ENCODE measurements at places on chromosomes 2 and 18.

DNA sequence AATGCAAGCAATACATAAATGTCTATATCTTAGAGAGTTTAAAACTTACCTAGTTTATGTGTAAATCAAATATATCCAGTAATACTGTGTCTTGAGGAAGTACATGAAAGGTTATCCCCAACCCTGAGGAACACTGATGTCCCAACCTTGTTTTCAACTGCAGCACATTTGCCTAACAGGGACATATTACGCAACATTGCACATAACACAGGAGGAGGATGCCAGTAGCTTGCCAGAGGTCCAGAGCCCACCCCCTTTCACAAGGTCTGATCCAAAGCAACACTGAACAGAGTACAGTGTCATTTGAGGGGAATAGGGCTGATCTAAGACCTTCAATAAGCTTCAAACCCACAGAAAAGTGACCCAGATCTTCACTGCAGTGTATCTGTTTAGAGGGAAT lies 678.5 kb downstream of the ARHGAP15 start:
- peak; percentile 14 for DNase-seq

DNA sequence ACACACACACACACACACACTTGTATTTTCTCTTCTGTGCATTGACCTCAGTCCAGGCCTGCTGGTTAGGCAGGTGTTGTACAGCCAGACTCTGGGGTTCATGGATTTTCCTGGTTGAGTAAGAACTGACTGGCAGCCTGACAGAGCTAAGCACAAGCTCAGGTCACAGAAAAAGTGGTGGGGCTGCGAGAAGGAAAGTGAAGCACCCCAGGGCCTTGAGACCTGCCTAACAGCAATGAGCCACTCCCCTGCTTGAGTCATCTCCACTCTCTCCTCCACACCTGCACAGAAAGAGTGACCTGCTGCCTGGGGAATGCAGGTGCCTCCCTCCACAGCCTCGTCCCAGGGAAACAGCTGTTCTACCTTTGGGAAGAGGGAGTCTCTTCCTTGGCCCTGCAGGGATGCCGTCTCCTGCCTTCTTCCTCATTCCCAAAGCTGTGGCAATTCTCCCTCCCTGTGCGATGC lies 91.4 kb upstream of the LGALSL start:
- DNase-seq: no peak

DNA sequence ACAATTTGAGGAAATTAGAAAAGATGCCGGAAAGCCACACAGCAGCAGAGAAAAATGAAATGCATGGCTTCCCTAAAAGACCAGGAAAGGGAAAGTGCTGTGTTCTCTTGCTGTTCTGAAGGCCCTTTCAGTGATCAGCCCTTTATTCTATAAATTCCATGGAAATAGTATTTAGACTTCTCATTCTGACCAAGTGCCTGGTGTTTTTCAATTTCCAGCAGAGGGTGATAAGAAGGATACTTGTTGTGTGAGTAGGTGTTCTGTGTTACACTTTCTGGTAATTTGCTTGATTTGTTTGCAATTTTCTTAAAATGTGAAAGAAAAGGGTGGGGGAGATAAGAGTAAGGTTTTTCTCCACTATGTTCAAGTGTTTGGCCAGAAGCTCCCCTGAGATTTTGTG lies 504.5 kb downstream of the IRS1 start:
- no peak for DNase-seq

- no peak for DNase-seq
Observed at GRCh38 chr2:15942711-15943345, 2.5 kb downstream of the MYCN start.

DNA sequence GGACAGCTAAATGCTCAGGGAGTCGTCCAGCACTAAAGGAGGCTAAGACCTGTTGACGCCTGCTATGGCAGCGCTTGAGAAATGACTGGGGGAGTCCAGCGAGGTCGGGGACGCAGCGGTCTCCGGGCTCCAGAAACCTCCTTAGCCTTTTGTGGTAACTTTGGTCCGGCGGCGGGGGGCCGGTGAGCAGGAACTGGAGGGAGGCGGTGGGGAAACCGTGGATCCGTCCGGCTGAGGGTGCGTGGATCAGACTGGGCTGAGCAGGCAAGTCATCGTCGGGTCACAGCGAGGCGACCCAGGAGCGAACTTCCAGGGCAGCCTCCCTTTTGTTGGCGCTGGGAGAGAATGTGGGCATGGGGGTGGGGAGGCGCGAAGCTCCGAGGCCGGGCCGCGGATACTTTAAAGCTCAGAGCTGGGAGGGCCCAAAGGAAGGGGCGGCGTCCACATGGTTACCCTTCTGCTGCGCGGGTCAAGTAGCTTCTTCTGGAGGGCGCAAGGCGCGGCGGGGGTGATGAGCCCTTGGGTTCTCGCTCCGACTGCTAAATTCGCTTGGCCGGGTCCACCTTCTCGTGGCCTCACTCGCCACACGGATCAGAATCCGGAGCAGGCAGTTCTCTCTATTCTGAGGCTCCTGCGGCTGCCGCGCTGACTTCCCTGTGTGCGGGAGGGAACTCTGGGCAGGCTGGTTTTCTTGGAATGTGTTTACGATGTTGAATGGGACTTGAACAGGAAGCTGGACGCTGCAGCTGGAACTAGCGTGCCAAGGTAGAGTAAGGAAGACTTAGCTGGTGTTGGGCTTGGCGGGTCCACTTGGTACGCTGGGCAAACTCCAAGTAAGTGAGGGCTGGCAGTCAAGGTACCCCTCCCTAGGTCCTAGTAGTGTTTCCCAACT lies 920 bp downstream of the GULP1 start:
- peak; percentile 89 for DNase-seq

GRCh38 chr2:33214436-33214835 lies 262.0 kb upstream of the RASGRP3 start:
- no peak for DNase-seq

- no peak for DNase-seq
Observed at GRCh38 chr18:78721981-78722380, 257.6 kb upstream of the SALL3 start.

DNA sequence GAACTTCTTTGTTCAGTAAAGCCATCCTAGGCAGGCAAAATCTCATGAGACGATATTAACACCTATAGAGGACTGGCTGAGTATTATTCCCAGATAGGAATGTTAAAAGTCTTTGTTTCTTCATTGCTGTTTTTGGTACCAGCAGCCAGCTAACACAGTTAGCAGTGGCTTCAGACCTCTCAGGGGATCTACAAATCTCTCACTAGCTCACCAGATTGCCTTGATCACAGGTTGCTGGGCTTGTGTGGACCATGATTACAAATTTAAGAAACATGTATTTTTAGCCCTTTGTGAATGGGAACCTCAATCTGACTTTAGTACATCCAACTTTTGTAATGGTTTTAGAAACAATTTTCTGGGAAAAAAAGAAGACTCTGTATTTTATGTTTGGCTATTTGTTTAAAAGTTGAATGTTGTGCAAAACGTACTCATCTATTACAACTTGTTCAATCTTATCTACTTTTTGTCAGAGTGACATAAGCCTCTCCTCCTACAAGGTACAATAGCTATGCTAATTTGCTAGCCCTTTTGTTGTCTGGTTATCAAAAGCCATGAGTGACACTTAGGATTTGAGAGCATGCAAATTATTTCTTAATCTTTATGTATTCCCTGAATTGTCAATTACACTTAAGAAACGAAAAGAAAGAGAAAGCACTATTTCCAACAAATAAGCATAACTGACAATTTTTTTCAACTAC lies 693.1 kb downstream of the ERBB4 start:
- no peak for DNase-seq

- no peak for DNase-seq
Observed at GRCh38 chr2:196957442-196957841, 30.9 kb upstream of the PGAP1 start.

- DNase-seq: no peak
Observed at GRCh38 chr2:175126661-175127060, 41.3 kb downstream of the ATF2 start.

GRCh38 chr18:8286303-8286702 lies 322.9 kb upstream of the RAB12 start:
- DNase-seq: no peak

DNA sequence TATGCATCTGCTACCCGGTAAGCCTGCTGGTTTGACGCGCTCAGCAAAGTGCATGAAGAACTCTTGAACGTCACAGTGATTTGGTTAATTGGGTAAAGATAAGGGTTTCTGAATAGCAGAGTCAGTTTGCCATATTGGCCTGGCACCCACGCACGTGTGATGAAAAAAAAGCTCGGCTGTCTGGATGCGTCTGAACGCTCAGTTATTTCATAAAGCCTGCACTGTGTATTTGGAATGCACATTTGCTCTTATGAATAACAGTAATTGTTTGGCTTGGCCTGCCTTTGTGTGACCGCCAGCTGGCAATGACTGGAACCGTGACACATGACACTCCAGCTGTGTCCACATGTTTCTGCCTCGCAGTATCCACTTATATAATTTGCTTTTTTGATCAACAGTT lies 129.2 kb upstream of the MEIS1 start:
- no peak for DNase-seq

- no peak for DNase-seq
Observed at GRCh38 chr2:235319095-235319494, 174.7 kb upstream of the AGAP1 start.

DNA sequence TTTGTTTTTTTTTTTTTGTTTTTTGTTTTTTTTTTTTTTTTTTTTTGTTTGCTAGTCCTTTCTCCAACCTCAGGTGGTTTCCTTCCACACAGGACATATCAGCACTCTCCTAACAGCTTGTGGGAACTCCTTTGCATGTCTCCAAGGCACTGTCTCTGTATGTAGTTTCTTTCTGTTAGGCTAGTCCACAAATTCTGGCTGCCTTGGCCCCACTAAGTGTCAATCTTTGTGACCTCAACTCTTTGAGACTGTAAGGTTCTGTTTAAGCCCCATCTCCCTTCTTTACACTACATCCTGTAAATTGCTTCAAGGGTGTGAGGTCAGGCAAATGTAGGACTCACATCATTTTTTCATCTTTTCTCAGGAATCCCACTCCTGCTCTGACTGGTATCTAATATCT lies 85.1 kb downstream of the NCOA1 start:
- DNase-seq: no peak

DNA sequence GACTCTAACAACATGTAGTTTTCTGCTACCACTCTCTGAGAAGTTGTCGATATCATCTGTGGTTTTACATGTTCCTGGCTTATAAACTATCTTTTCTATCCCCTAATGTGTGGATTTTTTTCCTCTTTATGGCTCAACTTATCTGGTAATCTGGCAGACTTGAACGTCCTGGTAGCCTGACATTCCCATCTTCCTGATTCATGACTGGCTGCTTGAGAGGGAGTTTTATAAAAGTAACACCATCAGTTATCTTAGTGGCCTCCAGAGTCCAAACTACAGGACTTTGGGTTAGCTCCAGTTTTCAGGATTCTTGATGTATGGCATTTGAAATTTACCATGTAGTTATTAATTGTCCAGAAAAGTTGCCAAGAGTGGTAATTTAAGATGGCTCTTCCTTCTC lies 174.0 kb upstream of the GULP1 start:
- no peak for DNase-seq

DNA sequence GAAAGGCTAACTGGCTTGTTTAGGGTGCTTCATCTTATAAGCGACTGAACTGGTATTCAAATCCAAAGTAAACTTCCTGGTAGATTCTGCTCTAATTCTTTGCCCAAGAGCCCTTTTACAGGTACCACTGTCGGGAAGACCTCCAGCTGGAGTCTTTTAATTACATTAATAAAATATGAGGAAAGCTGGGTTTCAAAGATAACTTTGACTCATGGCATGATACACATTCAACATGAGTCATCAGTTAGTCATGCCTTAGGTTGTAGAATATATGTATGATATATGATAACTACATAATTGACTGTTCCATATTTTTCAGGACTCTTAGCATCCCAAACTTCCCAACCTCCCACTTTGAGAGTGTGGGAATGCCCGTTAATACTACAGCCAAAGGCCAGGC lies 32.3 kb downstream of the ZCCHC2 start:
- peak; percentile 72 for DNase-seq

DNA sequence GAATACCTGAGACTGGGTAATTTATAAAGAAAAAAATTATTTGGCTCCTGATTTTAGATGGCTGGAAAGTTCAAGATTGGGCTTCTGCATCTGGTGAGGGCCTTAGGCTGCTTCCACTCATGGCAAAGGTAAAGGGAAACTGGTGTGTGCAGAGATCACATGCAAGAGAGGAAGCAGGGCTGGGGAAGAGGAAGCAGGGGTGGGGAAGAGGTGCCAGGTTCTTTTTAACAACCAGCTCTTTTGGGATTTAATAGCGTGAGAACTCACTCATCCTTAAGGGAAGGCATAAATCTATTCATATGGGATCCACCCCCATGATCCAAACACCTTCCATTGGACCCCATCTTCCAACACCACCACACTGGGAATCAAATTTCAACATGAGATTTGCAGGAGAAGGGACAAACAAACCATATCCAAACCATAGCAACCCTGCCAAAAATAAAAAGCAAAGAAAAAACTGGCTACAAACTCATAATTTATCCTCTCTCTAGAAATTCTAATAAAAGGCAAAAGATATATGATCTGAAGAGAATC lies 30.4 kb downstream of the PRKRA start:
- no peak for DNase-seq

- DNase-seq: no peak
Observed at GRCh38 chr2:191656792-191657191, 21.1 kb upstream of the NABP1 start.

DNA sequence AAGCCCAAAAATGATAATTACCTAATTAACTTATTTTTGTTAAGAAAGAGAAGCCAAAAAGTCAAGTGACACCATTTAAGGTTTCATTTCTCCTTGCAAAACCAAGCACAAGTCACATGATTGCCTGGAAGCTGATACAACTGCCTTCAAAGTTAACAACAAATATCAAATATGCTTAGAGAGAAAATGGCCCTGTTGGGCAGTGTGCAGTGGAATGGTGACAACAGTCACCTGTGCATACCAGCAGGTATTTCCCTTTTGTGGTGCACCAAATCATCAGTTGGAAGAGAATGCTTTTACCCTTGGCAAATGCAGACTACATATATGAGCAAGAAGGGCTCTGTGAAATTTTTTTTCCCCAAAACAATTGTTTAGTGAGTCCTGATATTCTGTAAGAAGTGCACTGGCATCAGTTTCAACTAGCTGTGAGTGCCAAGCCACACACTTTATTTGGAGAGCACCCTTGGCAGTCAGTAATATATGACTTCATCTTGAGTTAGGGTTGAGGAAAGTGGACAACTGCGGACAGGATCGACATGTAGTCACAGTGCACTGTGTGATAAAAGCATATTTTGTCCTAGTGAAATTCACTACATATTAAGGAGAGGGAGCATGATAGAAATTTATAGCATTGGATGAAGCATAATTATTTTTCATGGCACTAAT lies 74.9 kb upstream of the DOCK10 start:
- no peak for DNase-seq

DNA sequence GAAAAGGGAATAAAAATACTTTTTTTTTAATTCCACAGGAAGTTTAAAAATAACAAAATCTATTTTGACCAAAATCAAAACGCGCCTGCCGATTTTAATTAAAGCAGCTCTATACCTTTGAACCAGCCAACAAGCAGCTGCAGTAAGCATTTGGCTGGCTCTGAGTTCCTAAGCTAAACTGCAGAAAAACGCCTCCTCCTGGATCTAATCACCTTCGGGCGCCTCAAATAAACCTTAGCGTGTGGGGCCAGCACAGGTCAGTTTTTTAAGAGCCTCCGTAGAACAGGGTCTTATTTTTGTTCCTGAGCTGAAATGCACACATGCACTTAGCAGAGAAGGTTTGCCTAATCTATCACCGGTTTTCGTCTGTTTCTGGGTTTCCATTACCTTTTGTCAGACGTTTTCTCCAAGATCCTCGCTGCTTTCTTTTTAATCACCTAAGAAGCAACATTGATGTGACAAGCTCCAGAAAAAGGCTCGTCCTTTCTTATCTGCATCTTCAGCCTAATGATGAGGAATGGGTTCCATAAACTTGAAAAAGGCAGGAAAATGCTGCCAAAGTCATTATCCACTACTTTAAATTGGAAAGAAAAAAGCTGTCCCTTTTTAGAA lies 64.7 kb upstream of the HNRNPA3 start:
- no peak for DNase-seq

All from HCEC 1CT (cell line).